NCI-H1436 treated with DMSO at 0.1 percent for 48 hours (cell line): ENCODE measurements at places on chromosomes 6 and 20.
A peak's percentile ranks its signal among the peaks of the same experiment; 100 is the strongest.

DNA sequence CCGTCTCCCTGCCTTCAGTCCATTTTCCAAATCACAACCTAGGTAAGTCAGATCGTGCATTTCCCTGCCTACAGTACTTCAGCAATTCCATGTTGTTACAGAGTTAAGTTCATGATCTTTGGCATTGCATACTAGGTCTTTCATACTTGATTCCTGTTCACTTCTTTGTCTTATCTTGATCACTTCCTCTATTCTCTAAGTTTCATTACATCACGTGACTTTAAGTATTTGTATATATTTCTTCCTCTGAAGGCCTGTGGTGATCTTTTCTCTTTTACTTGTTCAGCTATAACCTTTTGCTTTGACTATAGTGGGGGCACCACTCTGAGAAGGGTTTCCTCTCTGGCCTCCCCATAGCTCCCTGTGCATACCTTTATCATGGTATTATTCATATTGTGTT lies 100.2 kb downstream of the TRMT11 start:
- no peak for DNase-seq

GRCh38 chr20:444862-445426 lies 17.4 kb downstream of the TBC1D20 start:
- DNase-seq: no peak

DNA sequence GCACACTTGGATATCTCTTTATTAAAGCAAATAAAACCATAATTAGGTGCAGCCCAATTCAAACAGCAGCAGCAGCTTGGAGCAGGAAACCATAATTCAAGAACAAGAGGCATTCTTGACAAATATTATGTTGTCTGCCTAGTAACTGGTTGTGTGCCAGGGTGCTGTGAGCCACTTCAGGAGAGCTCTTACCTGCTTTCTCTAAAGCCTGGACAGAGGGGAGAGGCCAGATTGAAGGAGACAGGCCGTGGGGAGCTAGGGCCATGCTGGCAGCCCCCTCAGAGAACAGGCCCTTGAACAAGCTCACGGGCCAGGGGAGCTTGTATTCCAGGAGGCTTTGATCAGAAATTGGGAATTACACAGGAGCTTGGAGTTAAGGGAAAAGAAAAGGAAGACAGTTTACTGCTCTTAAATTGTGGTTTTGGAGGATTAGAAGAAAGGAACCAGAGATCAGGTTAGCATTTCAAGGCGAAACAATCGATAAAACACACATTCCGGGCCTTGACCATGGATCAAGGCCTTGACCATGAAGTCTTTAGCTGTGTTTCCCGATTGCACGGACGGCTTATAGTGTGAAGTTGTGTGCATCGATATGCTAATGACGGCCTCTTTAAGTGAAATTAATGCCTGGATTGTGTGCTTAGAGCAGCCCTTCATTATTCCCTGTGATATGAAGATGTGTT lies 69.8 kb upstream of the NKX2-2 start:
- DNase-seq: peak; percentile 96

- DNase-seq: no peak
Measured at GRCh38 chr20:13941031-13941430, 49.4 kb downstream of the SEL1L2 start.
